Kidney (tissue), 22 donors: ENCODE measurements at places on chromosomes 1 and 21. TPM values are rescaled to one million over a fixed set of nuclear protein-coding genes. Genes with fewer than 3 reads are reported as not detected.

Gene NMNAT2
- 2.0 TPM for total RNA-seq

Gene S100A2
- total RNA-seq: 152 TPM

Gene TRAF3IP3
- 16.4 TPM for total RNA-seq

Gene OR2L2
- total RNA-seq: 0.09 TPM

Gene S100B
- total RNA-seq: 6.9 TPM

Gene ZYG11A
- 0.28 TPM for total RNA-seq

Gene SDC3
- 58.7 TPM for total RNA-seq

Gene CR1L
- total RNA-seq: 0.44 TPM

Gene MYOC
- 0.66 TPM for total RNA-seq

Gene OR2AK2
- not detected for total RNA-seq

Gene ST6GALNAC5
- 0.50 TPM for total RNA-seq

Gene ANGPTL3
- total RNA-seq: 0.41 TPM

Gene SLC30A10
- total RNA-seq: not detected

Gene NCF2
- total RNA-seq: 16.7 TPM

Gene SPATA6
- 32.5 TPM for total RNA-seq

Gene OR2T11
- 0.57 TPM for total RNA-seq

Gene NBPF6
- not detected for total RNA-seq

Gene ERICH3
- total RNA-seq: 0.50 TPM

Gene PCAT6
- 2.0 TPM for total RNA-seq

Gene MIXL1
- total RNA-seq: 0.16 TPM
